Activated T-cell treated with anti-CD3 and anti-CD28 coated beads for 4 hours (primary cell): ENCODE measurements at places on chromosomes 5 and 9.

DNA sequence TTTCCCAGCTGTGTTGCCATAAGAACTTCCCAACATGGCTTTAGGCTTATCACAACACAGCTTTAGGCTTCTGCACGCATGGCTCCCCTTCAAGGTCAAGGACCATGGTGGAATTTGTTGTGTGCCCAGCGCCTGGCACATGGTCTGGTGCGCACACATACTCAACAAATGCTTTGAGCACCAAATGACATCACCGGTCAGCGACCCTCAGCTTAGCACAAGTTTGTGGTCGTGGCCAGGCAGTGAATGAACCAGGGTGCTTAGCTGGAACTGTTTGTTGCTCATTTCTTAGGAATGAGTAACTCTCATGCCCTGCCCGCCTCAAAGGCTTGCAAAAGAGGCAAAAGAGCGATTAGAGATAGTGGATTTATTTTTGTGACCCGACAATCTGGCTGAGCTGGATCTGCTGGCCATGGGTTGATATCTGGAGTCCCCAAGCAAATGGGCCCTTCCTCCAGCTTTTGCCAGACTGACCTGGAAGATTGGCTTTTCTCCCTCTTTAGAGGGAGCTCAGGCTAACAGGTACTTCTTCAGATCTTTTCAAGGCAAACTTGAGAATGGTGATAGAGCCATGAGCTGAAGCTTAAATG is 58.9 kb downstream of the DAP start:
- DNase-seq: no peak

- no peak for DNase-seq
Observed at GRCh38 chr5:34695275-34696027, 39.3 kb downstream of the RAI14 start.

DNA sequence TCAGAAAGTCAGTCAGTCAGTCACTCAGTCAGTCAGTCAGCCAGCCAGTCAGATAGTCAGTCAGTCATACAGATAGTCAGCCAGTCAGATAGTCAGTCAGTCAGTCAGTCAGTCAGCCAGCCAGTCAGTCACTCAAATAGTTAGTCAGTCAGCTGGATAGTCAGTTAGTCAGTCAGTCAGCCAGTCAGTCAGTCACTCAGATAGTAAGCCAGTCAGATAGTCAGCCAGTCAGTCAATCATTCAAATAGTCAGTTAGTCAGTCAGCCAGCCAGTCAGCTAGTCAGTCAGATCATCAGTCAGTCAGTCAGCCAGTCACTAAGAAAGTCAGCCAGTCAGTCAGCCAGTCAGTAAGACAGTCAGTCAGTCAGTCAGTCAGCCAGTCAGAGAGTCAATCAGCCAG is 477.1 kb downstream of the AGTPBP1 start:
- no peak for DNase-seq

DNA sequence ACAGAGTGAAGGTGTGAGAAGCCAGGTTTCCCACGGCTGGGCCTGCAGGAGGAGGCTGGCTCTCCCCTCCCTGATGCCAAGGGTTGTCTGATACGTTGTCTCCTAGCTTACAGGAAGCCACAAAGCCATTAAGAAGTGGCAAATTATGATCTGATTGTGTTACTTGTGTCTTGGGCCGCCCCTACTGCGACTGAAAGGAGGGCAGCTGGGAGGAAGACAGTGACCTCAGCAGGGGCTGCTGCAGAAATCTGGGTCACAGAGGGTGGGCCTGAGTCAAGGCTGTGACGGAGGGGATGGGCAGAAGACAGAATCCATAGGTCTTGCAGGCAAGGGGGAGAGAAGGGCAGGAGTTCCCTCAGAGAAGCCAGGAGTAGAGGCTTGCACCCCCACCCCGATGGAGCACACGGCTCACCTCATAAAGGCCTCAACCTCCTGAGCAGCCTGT is 145.0 kb downstream of the FSTL4 start:
- DNase-seq: no peak

- DNase-seq: no peak
Observed at GRCh38 chr9:100160021-100160420, 61.0 kb downstream of the INVS start.

DNA sequence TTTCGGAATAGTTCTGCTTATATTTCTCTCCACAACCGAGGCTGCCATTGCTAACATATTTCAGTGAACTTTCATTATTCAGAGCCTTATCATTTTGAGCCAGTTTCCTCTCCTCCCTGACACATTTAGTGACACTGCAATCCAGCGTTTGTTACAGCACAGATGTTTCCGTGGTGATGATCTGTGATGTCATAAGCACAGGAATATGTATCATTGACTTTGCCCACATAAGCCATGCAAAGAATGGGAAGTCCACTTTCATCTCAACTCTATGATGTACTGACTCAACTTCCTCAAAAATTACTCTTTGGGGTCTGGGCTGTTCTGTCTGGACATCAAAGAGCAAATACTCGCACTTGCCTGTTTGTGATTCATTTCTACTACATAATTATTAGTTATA is 291.8 kb downstream of the EBF1 start:
- DNase-seq: no peak

DNA sequence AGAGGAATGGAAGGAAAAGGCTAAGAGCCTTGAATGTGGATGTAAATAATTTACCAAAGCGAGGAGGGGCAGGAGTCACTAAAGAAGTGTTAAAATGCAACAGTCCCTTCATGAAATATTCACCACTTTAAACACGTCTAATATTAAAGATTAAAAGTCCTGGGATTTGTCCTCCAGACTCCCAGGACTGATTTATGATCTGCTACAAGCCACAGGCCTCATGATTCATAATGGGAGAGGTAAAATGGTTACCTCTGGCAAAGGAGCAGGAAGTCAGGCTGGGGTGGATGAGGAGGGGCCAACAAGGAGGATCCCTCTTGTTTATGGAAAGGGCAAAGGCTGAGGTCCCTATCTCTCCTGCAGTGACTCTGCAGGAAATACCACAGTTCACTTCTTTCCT is 292.4 kb downstream of the TRIM32 start:
- DNase-seq: no peak

- DNase-seq: no peak
Observed at GRCh38 chr5:10278658-10279279, 28.7 kb downstream of the CCT5 start.

- no peak for DNase-seq
Observed at GRCh38 chr9:76181020-76181641, 213.1 kb downstream of the RFK start.

DNA sequence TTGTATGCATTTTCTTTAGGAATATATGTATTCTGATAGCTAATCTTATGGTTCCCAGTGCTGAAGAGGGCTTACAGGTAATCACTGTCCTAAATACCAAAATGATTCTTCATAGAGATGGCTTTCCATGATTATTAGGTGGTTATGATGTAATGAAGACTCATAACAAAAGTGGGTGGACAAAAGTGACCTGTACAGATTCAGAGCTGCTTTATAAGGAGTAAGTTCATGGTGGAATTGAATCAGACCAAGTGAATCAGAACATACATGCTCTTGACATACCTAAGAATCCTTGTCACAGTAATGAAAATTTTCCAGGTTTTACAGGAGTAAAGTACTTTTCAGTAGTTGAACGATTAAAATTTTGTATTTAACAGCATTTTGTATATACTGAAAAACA is 105.6 kb downstream of the NIPBL start:
- no peak for DNase-seq

DNA sequence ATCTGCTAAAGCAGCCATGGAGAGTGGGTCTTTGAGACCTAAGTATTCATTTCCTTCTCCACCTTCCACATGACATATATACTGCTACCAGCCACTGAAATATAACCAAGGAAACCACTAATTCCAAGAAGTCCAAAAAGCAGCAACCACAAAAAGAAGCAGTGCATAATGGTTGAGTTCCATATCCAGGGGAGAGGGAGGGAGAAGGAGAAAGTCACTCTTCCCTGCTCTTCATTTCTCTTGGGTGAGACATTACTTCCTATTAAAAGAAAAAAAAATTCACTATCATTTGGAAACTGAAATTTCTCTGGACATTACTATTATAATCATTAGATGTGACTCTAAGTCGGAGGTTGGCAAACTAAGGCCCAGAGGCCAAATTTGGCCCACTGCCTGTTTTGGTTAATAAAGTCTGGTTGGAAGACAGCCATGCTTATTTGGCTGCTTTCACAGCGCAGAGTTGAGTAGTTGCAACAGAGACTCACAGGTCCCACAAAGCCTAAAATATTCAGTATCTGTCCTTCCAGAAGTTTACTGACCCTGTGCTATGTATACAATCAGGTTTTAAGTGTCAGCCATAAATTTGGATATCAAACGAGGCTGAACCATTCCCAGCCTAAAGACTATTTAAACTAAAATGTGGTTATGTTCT is 168.6 kb downstream of the MPDZ start:
- DNase-seq: no peak

DNA sequence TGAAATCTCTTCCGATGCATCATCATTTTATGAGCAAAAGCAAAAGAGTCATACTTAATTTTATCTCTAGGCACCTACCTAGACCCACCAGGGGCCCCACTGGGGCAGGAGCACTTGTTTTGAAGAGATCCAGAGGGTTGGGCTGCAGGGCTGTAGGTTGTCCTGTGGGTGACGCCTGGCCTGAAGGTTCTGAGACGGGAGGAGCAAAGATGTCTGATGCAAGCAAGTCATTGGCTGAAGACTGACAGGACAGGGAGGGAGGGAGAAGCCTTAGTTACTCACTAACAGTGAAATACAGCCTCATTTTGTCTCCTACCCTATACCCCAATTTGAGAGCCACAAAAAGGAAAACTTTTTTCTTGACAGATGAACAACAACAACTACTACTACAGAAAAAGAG is 17.1 kb upstream of the C9 start:
- DNase-seq: no peak

DNA sequence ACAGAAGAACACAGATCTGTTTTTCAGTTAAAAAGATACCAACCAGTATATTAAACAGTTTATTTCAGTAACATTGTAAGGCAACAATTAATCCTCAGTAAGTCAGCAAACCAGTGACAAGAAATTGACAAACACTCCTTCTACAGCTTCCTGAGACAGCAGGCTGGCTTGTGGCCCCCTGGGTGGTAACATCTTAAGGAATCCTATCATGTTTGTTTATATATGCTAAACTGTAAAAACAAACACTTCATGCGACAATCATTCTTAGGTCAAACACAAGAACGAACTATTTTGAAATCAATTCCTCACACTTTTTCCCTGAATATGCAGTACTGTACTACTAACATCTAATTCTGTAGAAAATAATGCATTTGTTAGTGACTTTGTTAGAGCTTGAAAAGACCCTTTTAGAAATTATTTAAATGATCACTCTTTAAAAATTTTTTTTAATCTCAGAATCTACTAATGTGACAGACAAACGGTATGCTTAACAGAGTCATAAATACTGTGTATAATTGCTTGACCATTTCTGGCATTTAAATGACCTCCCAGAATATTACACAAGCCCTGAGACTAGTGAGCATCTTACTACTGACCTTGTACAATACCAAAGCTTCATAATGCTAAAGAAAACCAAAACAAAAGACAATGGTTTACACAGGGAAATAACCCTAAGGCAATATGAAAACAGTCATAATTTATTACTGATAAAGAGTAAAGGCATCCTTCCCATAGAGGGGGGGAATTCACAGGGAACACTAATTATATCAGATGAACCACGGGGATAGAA is 48.2 kb downstream of the ERMP1 start:
- no peak for DNase-seq

- no peak for DNase-seq
Observed at GRCh38 chr5:78809444-78809843, 160.9 kb upstream of the LHFPL2 start.
